ENCODE measurements at places on chromosomes 11 and 22.

DNA sequence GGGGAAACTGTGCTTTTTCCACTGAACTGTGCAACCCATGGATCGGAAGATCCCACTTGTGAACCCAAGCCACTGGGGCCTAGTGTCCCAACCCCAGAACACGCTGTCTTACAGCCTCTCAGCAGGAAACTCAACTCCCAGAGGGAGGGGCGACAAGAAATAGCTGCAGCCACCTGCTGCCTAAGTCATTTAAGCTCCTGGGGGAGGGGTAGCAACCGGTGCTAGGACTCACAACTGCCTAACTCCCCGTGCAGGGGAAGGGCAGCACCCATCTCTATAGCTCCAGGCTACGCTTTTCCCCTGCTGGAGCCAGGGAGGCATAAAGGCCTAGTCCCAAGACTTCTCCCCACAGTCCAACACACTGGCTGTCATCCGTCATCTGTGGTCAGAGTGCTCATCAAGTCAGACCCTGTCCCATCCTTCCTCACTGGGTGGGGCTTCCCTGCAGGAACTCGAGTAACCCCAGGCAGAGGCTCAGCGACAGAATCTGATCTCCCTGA lies 363.0 kb downstream of the LUZP2 start:
- no peak for DNase-seq

- no peak for DNase-seq
Measured at GRCh38 chr11:127110542-127110941, 110.0 kb upstream of the KIRREL3 start.

DNA sequence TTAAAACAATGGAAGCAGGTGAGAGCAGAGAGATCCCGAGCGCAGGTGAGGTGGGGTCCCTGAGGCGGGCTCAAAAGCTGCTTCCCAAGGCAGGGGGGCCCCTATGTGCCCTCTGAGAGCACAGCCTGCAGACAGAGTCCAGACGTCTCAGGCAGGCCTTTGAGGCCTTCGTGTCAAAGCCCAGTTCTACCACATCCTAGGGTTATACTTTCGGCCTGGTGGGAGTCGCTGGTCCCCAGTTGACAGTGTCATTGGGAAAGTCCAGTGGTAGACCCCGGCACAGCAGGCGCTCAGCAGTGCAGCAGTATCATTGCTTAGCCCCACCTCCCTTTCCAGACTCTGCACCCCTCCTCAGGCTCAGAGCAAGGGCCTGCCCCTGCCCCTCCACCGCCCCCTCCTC lies 9.1 kb downstream of the LINC01488 start:
- DNase-seq: no peak

DNA sequence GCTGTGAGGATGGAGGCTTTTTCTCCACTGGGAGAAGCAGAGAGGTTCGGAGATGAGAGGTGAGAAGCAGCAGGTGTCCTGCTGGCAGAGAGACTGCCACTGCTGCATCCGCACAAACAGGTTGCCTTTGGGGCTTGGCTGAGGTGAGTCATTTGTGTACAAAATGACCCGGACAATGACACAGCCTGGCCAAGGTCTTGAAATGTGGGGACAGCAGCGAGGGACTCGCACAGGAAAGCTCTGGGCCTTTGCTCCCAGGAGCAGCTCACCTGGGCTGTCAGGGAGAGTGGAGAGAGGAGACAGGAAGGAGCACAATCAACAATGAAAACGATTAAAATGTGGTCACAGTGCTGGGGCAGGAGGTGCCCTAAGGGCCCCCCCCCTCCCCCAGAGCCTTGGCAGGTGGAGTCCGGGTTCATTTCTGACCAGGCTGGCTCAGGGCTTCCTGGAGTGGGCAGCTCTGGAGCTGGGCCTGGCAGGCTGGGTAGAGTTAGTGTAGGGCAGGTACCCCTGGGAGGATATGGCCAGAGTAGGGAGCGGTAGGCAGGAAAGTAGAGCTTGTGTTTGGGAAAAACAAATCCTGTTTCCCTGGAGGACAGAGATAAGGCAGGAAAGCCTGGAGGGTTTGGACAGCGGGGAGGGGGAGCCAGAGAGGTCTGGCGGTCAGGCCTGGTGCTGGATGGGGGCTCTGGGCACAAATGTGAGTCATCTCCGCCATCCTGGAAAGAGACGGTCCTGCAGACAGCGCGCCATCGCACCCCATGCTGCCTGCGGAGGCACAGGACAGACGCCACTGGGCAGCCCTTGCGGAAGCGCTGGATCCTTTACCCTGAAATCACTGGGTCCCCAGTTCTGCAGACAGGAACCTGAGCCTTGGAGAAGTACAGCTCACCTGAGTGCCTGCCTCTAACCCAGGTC lies 37.8 kb upstream of the CELSR1 start:
- no peak for DNase-seq

DNA sequence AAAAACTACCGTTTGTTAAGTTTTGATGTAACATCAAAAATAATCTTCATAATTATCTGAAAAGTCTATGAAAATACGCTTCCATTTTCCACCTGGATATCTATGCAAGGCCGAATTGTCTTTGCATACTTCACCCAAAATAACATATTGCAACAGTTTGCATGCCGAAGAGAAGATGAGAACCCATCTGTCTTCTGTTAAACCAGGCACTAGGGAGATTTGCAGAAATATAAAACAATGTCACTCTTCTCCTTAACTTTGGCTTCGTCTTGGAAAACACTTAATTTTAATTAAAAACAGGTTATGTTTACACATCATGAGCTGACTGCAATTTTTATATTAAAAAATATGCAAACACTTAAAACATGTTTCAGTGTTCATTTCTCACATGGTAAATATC lies 1325.8 kb downstream of the TBC1D22A start:
- no peak for DNase-seq

- no peak for DNase-seq
Measured at GRCh38 chr11:62604460-62605120, 2.9 kb upstream of the MTA2 start.

GRCh38 chr11:47705721-47706120 lies 9.4 kb downstream of the AGBL2 start:
- DNase-seq: no peak

DNA sequence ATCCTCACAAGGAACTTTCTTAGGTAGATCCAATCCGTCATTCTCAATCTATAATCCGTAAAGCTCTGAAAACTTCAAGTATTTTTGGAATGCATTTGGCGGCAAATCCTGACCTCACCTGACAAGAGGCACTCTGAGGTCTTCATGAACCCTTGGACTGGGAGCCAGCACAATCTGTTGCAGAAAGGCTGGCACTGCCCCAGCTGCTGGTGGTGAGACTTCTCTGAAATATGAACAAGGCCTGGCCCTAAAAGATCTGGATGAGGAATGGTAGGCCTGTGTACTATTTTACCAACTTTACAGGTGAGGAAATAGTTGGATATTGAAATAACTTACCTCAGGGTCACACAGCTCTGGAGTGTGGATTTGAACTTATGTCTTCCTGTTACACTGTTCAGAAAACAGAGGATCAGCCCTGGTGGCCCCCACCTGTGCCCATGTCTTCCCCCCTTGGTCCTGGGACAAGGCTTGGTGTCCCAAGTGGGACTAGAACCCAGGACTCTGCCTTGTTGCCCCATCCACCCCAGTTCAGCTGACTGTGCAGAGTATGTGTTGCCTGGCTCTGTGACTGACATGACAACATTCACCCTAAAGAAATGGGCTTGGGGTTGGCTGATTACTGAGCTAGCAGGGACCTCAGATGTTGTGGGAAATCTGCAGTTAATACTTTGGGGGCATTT lies 471.4 kb downstream of the MN1 start:
- no peak for DNase-seq

DNA sequence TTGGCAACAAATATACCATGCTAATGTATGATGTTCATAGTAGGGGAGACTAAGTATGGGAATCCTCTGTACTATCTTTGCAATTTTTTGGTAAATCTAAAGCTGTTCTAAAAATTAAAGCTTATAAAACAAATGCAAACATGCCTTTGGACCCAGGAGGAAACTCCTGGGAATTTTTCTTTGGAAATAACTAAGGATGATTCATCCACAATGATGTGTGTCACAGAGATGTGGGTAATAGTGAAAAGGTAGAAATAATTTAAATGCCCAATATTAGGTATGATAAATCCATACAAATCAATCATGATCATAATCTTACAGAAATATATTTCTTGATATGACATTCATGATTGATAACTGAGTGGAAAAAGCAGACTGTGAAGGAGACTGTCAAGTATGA lies 135.8 kb downstream of the TRIM44 start:
- no peak for DNase-seq

GRCh38 chr22:47297261-47298016 lies 535.0 kb downstream of the TBC1D22A start:
- no peak for DNase-seq

GRCh38 chr22:47918276-47918921 lies 1155.9 kb downstream of the TBC1D22A start:
- DNase-seq: no peak

DNA sequence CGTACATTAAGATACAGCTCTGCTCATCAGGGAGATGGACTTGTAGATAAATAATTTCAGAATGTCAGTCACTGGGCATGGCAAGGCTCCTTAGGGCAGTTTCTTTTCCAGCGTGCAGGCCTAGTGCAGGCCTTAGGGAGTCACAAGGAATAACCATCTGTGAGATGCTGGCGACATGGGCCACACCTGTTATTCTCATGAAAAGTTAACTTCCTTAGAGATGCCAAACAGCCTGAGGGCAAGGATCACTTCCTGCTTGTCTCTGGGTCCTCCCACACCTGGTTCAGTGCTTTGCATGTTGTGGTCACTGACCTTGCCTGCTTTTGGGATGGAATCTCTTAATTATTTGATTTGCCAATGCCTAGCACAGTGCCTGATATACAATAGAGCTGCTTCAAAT lies 70.6 kb downstream of the ST3GAL4 start:
- DNase-seq: no peak

DNA sequence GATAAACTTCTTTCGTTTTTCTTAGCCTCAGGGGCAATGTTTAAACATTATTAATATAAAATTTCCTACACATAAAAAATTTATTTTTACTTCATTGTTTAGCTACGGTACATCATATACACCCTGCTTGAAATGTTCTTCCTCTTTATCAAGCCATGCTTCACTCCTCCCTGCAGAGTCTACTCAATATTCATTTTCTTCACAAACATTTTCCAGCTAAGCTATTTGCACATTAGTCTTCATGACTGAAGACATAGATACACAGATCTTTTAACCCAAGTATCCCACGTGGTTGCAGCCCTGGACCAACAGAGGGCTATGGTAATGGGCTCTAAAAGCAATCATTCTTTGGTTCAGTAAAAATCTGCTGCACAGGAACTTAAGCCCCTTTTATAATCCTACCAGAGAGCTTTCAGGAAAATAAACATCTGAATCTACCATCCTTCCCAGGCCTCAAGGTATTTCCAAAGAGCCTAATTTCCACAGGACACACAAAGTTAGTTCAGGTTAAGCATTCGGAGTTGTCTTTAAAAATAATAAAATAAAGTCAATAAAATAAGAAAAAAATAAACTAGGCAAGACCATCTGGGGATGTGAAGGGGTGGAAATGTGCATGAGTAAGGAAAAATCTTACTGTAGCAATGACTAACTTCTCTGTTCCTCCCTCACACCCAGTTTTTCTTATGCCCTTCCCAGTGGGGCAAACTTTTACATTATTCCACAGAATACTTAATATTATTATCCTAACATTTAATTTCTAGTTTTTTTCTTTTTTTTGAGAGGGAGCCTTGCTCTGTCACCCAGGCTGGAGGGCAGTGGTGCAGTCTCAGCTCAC lies 21.6 kb upstream of the OR6X1 start:
- DNase-seq: no peak

- DNase-seq: no peak
Measured at GRCh38 chr11:86749821-86750401, 50.4 kb upstream of the PRSS23 start.

DNA sequence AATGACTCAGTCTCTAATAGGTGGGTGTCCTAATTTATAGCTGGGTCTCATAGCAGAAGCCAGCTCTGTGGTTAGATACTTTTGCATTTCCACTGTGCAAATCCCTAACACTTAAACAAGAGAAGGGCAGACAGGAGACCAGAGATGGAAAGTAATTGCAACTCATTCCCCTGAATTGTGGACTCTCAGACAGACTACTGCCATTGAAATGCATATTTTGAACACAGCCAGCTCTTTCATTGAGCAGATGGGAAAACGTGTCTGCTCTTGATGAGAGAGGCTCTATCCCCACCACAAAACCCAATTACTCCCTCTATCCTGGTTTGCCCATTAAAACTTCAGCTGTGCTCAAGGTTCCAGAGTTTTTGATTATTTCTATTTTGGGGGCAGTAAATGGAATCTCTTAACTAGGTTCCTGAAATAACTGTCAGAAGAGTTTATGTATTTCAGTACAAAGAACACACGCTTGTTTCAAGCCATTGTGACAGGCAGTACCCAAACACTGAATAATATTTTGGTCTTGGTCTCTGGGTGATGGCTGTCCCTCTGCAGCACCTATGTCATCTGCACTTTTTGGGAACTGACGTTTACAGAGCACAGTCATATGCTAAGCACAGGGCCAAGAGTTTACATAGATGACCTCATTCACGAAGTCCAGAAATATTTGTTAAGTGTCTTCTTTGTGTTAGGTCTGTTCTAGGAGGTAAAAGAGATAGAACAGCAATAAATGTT lies 41.7 kb downstream of the FAM227A start:
- no peak for DNase-seq

GRCh38 chr11:66314561-66315497 lies 2.0 kb downstream of the CD248 start:
- DNase-seq: no peak

- no peak for DNase-seq
Measured at GRCh38 chr11:40149721-40150120, 1309.7 kb downstream of the LRRC4C start.

DNA sequence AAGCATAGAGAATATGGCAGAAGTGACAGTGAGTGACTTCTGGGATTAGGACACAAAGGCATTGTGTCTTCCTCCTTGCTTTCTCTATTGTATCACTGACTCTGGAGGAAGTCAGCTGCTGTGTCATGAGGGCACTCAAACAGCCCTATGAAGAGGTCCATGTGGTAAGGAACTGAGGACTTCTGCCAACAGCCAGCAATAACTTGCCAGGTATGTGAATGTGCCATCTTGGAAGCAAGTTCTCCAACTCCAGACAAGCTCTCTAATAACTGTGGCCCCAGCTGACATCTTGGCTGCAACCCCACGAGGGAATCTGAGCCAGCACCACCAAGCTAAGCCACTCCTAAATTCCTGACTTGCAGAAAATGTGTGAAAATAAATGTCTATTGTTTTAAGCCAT lies 83.6 kb upstream of the ZBED5 start:
- no peak for DNase-seq

- no peak for DNase-seq
Measured at GRCh38 chr11:2468363-2469235, 23.8 kb downstream of the KCNQ1 start.

GRCh38 chr22:49278340-49278739 lies 549.3 kb downstream of the BRD1 start:
- no peak for DNase-seq

- no peak for DNase-seq
Measured at GRCh38 chr11:17601676-17602075, 54.6 kb downstream of the OTOG start.

- DNase-seq: no peak
Measured at GRCh38 chr11:79949574-79949973, 508.7 kb upstream of the TENM4 start.

GRCh38 chr11:128222245-128222884 lies 365.0 kb downstream of the ETS1 start:
- DNase-seq: no peak
